ENCODE measurements at places on chromosomes 16 and 17.

DNA sequence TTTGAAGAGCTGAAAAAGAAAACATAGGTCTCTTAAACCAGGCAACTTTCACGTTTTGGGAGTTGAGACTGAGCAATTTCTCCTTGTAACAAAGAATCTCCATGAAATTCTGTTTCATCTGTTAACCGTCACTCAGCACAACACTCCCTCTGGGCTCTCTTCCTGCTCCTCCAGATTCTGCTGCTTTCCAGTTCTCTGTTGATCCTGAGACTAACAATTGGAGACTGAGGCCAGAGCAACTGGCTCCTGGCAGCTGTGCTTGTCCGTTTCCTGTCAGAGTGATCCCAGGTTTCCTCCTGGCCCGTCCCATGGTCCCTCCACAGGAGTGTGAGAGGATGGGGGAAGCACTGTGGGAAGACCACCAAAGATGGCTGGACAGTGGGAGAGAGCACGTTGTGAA is 32.5 kb downstream of the IST1 start:
- DNase-seq, result no peak

GRCh38 chr17:50762177-50762576 is 5.1 kb downstream of the ANKRD40CL start:
- no peak for DNase-seq

DNA sequence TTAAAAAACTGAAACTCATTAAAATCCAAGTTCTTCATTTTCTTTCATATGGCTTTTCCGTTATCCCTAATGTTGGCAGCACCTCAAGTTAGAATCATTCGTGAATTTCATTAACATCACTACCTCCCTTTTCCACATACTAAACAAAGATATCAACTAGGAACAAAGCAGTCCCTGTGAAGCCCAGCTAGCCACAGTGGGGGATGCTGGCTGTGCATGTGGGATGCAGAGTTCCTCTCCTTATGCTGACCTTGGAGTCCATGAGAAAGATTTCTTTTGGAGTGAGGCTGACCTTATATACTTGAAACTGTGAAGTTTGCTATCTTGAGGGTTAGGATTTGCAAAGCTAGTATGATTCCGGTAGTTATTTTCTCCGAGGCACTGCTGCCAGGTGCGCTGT is 117.6 kb downstream of the TANGO6 start:
- no peak for DNase-seq

- no peak for DNase-seq
Observed at GRCh38 chr17:6135236-6135635, 65.1 kb downstream of the WSCD1 start.

DNA sequence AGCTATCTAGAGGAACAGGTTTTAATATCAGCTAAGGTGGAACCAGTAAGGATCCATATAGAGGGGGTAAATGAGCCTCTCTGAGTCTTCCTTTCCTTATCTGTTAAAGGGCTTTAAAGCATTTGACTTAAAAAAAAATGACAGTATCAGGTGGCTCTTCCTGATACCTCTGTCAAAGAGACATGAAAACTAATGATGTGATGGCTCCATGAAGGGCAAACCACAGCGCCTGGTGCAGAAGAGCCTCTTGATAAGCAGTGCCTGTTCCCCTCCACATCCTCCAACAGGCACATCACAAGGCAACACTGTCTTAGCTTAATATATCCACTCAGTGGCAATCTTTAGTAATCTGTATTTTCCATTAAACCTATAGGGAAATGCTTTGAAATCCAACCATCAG is 68.9 kb downstream of the USP31 start:
- no peak for DNase-seq

GRCh38 chr16:65936096-65936495 is 430.4 kb upstream of the CDH5 start:
- no peak for DNase-seq

Data from stimulated activated CD4-positive, alpha-beta T cell treated with anti-CD3 and anti-CD28 coated beads, TNF-alpha, amount 100 ng/mL, for 48 hours (primary cell).